ENCODE measurements at places on chromosomes 3 and 15.
A peak's percentile ranks its signal among the peaks of the same experiment; 100 is the strongest.

GRCh38 chr15:92155934-92156333, 237.7 kb upstream of the ST8SIA2 start:
- no peak for DNase-seq

GRCh38 chr3:101791778-101792177, 12.8 kb downstream of the NXPE3 start:
- DNase-seq, result no peak

GRCh38 chr15:70059476-70060213, 38.1 kb downstream of the TLE3 start:
- no peak for DNase-seq

DNA sequence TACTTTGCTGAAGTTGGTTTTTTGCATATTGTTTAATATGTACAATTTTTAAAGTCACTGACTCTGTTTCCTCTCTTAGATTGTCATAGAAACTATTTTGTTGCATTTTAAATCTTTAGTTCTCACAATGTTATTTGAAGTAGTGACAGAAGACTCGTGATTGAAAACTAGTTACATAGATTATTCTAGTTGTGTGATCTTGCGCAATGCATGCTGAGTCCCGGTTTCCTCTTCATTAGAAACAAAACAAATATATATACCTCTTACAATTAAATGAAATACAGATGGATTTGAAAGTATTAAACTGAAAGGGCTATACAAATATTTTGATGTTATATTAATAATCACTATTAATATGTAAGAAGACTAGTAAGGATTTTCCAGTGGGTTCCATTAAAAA, 333.0 kb downstream of the LPP start:
- DNase-seq, result no peak

GRCh38 chr3:111269777-111270176, 198.2 kb downstream of the NECTIN3 start:
- DNase-seq, result no peak

GRCh38 chr3:125032100-125032643, 23.6 kb downstream of the HEG1 start:
- no peak for DNase-seq

DNA sequence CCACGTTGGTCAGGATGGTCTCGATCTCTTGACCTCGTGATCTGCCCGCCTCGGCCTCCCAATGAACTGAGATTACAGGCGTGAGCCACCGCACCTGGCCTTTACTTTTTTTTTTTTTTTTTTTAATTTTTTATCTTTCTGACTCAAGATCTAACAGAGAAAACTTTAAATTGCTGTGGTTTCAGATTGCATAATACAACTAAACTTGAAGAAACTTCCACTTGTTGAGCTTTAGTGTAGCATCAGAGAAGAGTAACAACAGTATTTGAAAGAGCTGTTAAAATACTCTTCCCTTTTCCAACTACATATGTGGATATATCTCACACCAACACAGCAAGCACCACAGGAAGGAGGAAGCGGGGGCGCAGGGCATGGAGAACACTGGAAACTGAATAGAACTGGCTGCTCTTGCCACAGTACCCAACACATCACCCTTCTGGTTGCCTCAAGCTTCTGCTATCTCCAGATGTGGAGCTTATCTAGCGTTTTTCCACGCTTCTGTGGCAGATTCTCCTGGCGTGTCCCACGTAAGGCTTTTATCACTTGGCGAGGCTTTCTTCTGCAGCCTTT, 45.4 kb downstream of the MAP6D1 start:
- no peak for DNase-seq

DNA sequence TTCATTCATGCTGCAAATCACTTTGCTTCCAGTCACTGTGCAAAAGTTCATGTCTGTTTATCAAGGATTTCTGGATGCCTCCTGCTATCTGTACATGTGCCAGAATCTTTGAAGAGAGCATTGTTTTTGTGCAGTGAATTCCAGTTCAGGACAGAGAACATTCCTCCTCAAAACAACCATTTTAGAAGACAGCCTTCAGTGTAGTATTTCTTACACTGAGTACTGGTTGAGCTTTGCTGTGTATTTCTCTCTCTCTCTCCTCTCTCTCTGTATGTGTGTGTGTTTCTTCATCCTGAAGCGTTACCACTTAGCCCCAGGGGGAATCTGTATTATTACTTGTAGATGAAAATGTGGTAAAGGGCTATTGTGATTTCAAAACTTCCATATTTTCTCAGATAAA, 123.8 kb upstream of the CHL1 start:
- DNase-seq, result no peak

DNA sequence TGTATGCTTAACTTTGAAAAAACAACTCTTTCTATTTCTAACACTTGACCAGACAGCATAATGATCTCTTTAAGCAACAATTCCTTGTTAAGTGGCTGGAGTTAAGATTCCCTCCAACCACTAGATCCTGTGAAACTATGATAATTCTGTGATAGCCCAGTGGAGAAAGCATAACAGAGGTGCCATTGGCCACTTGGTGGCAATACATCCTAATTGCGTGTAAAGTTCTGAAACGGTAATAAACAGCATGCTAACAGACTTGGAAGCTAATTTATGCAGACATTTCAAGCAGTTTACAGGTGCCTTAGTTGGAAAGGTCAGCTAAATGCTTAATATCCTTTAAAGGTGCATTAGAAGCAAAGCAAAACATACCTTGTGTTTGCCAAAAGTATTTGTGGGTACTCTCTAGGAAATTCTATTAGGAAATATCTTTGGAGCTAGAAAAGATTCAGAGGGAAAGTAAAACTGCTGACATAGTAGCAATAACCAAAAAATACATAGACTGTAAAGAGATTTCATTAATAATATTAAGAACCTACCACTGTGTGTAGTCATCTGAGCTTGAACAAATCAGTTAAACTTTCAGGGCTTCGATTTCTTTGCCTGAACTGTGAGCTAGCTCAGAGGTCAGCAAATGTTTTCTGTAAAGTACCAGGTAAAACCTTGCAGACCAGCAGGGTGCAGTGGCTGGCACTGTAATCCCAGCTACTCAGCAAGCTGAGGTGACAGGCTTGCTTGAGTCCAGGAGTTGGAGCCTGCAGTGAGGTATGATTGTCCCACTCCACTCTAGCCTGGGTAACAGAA, 19.0 kb upstream of the CSTA start:
- DNase-seq, result no peak

DNA sequence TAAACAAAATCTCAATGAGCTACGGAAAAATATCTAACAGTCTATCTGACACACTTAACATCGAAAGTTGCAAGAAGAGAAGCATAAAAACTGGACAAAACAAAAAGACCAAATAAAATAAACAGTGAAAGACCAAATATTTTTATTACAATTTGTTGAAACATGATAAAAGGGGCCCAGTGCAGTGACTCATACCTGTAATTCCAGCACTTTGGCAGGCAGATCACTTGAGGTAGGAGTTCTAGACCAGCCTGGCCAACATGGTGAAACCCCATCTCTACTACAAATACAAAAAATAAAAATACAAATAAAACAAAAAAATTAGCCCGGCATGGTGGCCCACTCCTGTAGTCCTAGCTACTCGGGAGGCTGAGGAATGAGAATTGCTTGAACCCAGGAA, 914.0 kb upstream of the ALCAM start:
- no peak for DNase-seq

DNA sequence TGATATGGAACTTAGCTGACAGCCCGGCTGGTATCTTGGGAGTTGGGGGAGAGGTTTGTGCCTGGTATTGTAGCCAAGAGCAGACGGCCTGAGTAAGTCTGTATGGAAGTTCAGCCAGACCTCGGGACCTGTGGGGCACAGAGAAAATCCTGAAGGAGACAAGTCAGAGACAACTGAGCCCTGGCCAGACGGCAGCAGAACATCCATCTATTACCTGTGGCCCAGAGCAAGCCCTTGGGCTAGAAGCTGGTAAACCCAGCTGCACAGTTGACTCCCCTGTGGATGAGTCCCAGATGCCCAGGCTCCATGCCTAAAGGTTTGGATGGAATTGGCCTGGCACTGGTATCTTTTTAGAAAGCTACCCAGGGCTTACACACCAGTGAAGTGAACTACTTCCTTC, 70.4 kb upstream of the DLG1 start:
- no peak for DNase-seq

DNA sequence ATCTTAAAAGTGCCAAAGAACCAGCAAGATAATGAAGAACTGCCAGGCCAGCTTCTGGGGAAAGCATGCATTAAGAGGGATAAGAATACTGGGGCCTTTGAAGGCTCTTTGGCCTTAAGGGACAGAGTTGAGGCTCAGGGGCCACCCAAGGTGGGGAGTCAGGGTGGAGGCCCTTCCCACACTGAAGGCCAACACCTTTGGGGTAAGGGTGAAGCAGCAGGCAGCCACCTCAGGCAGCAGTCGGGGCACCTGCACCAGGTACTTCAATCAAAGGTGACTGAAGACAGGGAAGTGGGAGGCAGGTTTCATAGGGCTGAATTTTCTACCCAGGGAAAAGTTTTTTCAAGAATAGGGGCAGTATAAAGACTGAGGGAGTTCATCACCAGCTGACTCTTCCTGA, 87.7 kb upstream of the KLF13 start:
- DNase-seq, result no peak

DNA sequence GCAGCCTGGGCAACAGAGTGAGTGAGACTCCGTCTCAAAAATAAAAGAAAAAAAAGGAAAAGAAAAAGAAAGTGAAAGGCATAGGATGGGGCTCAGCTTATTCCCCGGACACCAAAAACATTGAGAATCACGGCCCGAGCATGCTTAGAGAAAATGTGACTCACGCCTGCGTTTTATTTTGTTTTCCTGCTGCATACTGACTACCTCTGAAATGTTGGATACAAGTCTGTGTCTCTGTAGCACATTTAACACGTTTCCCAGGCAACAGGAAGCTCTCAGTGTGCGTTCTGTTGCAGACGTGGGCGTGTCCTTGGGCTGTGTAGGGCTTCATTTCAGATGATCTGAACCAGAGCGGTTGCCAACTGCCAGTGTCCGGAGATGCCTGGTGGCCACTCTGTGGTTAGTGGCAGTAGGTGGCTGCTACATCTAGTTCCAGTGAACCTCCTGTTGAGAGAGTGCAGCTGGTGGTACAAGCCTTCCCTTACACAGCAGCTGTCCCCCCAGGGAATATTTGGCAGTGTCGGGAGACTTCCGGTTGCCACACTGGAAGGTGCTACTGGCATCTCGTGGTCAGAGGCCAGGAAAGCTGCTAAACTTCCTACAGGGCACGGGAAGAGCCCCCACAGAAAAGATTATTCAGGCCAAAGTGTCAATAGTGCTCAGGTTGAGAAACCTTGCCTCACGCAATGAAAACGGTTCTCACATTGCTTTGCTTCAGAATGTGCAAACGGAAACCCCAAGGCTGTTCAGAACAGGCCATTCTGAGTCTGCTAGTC, 3.0 kb downstream of the SLC51A start:
- DNase-seq, result peak; percentile 95

GRCh38 chr3:85054579-85054978, 95.8 kb downstream of the CADM2 start:
- DNase-seq, result no peak

DNA sequence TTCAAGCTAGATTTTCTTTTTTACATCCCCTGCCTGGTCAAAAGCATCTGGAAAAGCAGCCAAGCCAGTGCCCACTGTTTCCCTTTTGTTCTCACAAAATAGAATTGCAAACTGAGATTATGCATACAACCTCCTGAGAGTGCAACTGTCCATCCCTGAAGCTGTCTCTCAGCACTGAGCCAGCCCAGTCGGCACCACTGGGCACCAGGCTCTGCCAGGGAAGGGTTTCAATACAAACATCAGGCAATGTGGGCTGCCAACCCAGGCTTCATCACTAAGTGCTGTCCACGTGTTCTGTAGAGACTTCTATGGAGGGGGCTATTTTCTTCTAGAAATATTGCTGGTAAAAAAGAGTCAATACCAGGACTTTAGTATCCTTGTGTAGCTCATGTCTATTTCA, 356.3 kb upstream of the TBL1XR1 start:
- no peak for DNase-seq
